ENCODE measurements at places on chromosomes 13 and 19. TPM values are rescaled to one million over a fixed set of nuclear protein-coding genes. Genes with fewer than 3 reads are reported as not detected.

CPAMD8 gene
- 1.1 TPM for total RNA-seq

EPS8L1 gene
- total RNA-seq = 26.3 TPM

SERPINE3 gene
- total RNA-seq = not detected

NTF4 gene
- 0.85 TPM for total RNA-seq

SUGT1 gene
- 63.4 TPM for total RNA-seq

LILRB1 gene
- total RNA-seq = not detected
